Kidney capillary endothelial cell (primary cell): ENCODE measurements at places on chromosomes 6 and 20.
A peak's percentile ranks its signal among the peaks of the same experiment; 100 is the strongest.

- DNase-seq: no peak
These were observed 9.2 kb downstream of the CPNE5 start for GRCh38 chr6:36829919-36830544.

DNA sequence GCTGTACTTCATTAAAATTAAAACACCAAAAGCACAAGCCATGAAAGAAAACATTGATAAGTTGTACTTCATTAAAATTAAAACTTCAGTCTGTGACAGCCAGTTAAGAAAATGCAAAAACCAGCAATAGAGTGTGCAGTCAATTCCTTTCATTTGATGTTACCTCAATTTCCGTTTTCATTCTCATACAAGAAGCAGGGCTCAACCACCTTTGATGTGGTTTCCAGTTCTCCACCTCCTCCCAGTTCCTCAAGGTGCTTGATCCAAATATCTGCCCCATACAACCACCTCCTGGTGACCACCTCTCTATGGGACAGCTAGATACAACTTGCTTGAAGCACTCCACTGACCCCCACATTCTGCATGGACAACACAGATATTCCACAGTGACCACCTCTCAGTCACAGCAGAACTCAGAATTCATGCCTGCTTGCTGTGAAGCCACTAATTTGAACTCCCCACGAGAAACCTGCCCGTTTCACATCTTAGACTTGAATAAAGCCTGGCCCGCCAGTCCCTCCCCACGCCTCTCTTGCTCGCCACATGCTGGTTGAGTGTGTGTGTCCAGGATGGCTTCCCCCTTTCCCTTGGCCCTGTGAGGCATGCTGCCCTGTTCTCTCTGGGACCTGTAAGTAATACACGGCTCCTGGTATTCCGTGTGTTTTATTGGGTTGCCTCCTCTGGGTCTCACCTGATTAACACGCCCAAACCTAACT lies 66.1 kb downstream of the FAM50B start:
- DNase-seq: no peak

- peak; percentile 19 for DNase-seq
These were observed 77.2 kb downstream of the BACH2 start for GRCh38 chr6:90219209-90219985.

- DNase-seq: no peak
These were observed 27.0 kb downstream of the CBFA2T2 start for GRCh38 chr20:33516882-33517281.

- DNase-seq: no peak
These were observed 107.7 kb upstream of the JAG1 start for GRCh38 chr20:10781526-10781925.

DNA sequence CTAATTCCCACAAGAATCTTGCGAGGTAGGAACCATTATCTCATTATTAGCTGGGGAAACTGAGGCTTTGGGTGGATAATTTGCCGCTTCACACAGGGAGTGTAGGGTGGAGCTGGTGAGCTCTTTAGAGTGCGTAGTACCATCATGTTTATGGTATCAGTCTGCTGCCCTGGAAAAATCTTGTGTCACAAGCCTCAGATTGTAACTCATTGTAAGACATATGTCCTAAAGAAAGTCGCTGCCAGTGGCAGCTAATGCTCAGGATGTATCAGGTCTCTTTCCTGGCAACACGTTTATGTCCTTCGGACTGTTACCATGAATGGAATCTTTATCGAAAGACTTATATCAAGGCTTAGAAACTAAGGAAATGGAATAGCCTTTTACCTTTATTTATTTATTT lies 1.9 kb downstream of the ZFAND3 start:
- no peak for DNase-seq

DNA sequence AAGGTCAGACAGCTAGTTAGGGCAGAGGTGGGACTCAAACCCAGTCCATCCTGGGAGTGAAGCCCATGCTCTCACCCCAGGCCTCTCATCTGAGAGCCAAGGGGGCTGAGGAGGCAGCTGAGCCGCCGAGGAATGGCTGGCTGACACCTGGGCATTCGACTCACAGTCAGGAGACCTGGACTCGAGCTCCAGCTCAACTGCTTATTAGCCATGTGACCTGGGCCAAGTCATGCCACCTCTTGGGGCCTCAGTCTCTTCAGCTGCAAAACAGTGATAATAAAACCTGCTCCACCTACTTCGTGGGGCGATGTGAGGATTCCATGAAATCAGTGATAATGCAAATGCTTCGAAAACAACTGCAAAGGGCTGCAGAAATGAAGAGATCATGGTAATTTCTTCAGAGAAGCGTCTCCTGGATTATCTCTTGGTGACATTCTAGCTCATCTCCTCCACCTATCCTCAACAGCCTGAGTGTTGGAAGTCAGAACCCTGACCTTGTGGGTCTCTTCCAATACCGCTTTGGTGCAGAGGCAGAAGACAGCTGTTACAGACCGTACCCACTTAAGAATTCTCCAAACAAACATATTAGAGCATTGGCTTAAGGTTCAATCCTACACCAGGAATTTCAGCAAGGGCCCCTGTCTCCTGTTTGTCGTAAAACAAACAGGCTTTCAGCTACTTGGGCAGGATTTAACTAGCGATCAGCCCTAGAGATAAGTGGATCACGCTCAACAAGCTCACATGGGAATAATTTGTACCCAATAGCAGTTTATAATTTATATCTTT lies 60.0 kb upstream of the PIM1 start:
- DNase-seq: no peak

DNA sequence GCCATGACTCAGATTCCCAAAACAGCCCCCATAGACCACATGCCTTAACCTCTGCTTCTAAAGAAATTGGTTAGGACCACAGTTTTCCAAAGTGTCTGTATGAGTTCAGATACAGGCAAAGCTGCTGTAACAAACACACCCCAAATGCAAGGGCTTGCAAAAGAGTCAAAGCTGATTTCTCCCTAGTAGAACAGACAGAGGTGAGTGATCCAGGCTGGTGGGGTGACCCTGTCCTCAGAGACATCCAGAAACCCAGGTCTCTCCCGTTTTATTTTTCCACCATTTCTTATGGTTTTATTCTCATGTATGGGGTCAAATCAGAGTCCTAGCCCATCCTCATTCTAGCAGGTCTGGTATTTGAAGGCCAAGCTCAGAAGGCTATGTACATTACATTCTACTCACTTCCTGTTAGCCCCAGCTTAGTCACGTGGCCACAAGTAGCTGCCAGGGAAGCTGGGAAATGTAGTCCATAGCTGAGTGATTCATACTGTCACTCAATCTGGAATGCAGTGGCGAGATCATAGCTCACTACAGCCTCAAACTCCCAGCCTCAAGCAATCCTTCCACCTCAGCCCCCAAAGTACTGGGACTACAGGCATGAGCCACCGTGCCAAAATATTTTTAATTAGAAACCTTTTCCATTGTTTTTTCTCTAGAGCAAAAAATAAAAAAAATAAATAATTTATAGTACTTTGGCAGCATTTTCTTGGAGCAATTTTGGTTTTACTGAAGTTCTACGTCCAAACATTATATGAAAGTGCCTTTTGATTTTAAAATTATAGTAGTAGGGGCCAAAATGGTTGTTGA lies 175.2 kb downstream of the ZMYND8 start:
- DNase-seq: peak; percentile 77

DNA sequence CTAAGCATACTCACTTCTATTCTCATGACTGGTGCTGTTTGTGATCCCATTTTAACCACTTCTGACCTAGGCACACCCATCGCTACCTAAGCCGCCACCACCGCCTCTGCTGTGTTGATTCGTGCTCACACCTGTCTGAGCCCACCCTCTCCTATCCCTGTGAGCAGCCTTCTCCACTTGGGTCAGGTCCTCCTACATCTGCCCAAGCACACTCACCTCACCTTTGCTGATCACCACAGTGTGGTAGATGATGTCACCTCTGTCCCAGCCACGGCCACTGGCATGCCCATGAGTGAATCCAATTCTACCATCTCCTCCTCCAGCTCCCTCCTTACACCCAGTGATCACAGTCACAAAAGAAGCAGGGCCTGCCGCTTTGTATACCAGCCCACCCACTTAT lies 20.8 kb downstream of the MUC22 start:
- DNase-seq: no peak

GRCh38 chr20:13094976-13095375 lies 86.2 kb downstream of the SPTLC3 start:
- DNase-seq: no peak

DNA sequence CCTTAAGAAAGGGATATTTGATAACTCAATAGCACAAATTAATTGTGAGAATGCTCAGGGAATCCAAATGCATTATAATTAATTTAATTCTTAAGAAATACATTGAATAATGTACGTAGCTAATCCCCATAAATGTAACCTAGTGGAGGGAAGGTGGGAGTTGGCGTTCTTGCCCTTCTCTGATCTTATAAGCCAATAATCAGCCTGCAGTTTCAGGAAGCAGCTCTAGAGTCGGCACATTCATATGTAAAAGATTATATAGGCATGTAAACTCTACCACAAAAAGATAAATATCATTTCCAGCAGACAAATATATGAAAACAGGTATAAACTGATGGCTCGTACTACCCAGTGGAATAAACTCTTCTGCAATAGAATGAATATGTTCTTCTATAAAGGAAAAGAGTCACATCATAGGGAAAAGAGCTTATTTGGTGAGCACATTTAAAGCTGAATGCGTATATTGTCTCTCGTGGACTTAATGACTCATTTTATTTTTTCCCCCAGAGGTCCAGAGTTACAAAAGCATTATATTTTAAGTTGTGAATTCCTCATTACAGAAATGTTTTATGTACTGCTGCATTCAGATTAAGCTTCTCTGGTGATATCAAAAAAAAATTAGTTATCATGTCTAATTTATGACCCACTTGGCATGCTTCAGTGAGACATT lies 112.2 kb downstream of the TFAP2A start:
- no peak for DNase-seq

DNA sequence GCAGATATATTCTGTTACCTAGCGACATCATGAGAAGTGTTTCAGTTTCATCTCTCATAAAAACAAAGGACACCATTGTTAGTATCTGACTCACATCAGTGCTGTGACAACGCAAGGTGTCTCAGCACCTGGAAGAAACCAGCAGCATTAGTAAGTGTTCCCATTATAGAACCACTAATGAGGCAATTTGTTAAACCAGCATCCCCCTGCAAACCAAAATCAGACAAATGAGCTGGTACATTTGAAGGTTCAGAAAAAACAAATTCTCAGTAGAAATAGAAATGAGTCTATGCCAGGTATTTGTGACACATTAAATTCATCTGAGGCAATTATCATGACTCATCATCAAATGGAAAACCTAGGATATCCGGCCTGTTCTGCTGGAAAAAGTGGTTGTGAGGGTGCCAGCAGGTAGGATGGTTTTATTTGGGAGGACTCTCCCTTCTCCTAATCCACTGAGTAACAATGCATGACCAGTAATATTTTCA lies 151.7 kb downstream of the TMEM200A start:
- no peak for DNase-seq

DNA sequence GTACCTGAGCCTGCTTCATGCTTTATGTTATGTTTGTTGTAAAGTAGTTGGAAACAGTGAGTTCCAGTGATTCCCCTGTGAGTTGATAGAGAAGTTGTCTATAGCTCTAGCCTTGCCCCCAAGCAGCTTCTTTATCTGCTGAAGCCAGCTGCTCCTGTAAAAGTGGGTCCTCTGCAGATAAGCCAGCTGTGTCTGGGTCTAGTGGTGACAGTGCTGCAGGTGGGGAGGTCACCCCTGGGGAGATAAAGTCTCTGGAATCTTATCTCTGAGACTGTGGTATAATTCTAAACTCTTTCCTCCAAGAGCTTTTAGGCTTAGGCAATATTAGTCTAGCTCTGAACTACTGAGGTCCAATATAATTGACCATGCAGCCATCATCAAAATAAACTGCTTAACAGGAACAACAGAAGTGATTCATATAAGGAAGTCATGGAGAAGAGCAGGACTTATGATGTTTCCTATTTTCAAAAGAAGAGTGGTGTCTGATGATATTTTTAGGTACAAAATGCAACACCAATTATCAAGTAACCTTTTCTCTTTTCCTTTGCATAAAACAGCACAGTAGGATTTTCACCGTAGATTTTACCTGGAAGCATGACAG lies 44.2 kb upstream of the TMEM217 start:
- DNase-seq: no peak

DNA sequence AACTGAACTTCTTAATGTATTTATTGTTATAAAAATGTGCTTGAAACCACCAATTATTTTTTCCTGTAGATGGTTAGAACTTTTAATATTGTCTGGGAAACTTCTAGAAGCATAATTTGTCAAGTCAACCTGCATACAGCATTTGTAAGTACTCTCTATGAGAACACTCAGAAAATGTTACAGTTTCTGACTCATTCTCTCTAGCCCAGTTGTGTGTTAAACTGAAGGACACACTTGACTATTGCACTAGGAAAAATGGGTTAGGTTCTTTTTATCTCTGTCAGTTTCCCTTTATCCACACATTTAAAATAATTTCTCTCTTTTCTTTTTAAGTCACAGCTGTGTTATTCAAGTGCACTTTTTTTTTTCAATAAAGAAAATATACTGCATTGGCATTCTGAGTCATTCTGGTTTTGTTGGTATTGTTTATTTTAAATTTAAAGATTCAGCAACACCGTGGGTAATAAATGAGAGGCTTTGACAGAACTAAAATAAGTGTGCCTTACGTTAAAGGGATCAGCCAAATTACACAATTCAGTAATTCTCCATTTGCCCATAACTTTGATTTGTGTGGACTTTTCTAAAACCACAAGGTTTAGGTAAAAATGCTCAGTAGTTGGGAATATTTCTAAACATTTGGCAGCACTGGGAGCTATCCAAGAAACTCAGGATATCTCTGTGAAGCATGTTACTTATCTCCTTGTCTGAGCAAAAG lies 50.7 kb downstream of the OPN5 start:
- no peak for DNase-seq

GRCh38 chr6:102911571-102911970 lies 1518.1 kb downstream of the GRIK2 start:
- DNase-seq: no peak

- no peak for DNase-seq
These were observed 79.7 kb upstream of the FYN start for GRCh38 chr6:111952821-111953540.

DNA sequence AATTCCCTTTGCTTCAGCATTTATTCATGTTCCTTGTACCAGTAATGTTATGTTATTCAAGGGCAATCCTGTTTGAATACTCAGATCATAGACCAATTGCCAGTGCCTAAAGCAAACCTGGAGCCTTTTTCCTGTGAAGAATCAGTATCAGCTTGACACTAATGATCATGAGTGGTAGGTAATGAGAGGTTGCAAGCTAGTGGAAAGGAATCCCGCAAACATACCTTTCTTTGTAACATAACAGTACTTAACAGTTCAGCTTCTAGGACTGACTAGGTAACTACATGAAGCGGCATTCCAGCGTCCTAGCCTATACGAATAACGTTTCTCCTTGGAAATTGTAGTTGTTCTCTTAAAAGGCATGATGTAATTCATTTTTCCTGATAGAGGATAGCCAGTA lies 253.7 kb downstream of the TMEM242 start:
- no peak for DNase-seq

DNA sequence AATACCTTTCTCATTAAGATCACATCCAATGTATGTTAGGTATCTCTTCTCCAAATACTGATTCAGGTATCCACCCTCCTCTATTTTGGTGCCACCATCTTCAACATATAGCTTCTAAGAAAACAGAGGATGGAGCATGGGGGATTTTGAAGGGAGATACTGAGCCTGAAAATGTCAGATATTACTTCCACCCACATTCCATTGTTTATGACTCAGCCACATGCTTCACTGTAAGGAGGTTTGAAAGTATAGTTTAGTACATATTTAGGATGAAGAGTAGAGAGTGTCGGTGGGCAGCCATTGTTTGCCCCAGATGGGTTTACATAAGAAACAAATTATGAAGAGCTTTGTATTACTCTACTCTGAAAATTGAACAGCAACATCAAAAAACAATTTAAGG lies 286.7 kb downstream of the TFAP2B start:
- DNase-seq: no peak
